Stimulated activated CD4-positive, alpha-beta T cell treated with anti-CD3 and anti-CD28 coated beads, Interleukin-15, amount 100 ng/mL, for 1 hour (primary cell): ENCODE measurements at places on chromosomes 3 and 15.

DNA sequence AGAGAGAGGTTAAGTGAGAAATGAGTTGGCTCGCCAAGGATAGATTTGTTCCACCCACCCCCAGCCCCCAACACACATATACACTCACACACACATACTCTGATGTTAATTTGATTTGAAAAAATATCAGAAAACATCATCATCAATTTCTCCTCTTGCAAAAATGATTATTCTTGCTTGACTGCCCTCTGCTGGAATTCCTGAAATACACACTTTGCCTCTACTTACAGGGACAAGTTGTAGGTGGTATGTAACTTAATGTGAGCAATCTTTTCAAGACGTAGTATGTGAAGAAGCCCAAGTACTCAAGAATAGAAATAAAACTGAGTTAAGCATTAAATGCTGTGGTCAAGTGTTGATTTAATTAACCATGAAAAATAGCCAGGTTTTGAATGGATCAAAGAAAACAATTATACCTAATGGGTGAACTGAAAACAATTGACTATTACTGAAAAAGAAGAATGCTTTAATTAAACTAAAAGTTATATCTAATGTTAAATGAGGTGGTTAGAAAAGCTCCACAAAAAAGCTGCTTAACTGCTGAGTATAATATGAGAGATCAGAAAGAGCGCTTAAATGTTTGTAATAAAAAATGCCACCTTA, 46.6 kb upstream of the MDFIC2 start:
- DNase-seq = no peak

DNA sequence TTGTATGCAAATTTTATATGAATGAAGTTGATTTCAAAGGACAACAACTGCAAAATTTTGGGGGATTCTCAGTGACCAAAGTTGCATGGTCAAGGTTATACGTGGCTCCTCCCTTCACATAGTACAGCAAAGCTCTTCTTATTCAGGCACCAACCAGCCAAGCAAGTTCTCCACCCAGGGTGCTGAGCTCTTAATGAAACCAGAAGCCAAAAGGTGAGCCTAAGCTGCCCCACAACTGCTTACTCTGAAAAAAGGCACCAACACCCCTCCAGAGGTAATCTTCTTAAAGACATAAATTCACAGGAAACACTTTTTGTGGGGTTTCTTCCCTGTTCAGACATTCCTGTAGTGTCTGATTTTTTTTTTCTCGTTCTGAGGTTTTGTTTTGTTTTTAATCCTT, 106.1 kb upstream of the GMNC start:
- no peak for DNase-seq

- DNase-seq = no peak
These were observed 149.7 kb upstream of the SYNPR start for GRCh38 chr3:63128380-63128779.

- no peak for DNase-seq
These were observed 1.2 kb downstream of the NT5DC2 start for GRCh38 chr3:52532517-52532837.

- no peak for DNase-seq
These were observed 26.3 kb downstream of the KCNMB3 start for GRCh38 chr3:179224584-179224983.

DNA sequence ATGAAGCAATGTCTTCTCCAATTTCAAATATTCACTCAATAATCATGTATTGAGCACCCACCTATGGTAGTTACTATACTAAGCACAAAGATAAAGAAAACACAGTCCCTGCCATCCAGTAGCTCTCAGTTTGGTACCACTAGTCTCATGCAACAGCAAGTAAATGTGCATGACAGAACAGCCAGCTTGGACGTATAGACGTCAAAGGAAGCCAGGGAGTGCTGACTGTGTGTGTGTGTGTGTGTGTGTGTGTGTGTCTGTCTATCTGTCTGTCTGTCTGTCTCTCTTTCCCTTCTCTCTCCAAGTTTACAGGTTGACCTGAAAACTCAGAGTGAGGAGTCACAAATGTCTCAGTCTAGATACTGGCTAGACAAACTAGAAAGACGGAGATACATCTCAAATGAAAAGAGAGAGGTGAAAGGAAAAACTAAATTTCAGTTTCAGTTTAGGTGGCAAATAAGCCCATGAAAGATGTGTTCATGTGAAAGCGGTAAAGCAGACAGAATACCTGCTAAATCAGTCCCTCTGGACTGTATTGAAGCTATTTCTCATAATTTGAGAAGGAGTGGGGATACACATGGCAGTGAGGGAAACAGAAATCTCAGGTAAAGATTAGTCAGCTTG, 141.1 kb upstream of the PTPRG start:
- no peak for DNase-seq

GRCh38 chr15:69749797-69750196, 297.2 kb downstream of the RPLP1 start:
- DNase-seq = no peak

DNA sequence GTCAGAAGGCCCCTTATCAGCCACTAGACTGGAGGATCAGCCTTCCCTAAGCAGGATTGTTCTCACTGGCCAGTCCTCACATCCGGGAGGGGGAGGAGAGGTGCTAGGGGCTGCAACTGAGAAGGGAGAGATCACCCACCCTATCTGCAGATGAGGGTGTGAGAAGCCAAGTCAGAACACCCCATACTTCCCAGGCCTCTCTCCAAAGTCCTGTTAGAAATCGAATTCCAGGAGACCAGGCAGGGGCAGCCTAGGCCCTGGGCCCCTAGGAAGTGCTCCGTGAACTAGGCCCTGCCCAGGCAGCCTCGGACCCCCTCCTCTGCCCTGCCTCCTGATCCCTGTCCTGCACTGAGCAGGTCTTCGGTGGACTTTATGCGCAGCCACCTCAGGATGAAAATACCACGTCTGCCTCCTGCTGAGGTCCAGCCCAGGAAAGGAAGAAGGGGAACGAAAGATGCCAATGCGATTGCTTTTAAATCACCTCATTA, 933 bp downstream of the DZIP1L start:
- DNase-seq = no peak

DNA sequence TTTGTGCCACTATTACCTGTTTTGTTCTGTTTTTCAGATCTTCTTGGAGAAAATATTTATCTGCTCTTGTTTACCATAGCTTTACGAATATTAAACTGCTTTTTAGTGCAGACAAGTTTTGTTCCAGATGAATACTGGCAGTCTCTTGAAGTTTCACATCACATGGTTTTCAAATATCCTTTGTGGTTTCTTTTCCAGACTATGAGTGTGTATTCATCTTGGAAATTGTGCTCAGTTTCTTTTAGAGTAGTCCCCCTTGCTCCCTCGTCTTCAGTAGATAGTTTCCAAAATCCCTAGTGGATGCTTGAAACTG, 1.2 kb downstream of the PIGB start:
- DNase-seq = no peak

DNA sequence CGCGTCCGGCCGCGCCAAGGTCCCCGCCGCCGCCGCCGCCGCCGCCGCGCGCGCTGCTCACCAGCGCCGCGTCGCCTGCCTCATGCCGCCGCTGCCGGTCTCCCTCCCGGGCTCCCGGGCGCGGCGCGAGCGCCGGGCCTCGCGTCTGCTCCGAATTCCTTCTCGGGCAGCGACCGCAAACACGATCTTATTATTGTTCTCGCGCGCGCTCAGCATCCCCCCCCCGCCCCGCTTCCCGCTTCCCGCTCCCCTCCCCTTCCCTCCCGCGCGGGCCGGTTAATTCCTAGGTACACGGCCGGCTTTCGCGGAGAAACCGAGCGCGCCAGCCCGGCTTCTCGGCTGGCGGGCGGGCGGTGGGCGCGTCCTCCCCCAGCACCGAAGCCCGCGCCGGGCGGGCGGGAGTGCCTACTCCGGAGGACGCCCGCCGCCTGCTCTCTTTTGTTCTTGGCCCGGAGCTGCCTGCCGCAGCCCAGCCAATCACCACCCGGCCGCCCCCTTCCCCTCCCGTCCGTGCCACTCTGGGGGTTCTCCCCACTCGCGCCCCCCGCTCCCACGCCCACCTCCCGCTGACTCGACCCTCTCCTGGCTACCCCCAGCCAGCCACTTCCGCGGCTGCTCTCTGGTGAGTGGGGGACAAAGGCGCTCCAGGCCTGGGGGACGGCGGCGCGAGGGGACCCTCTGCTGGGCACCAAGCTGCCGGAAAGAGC, at the start of gene HDGFL3:
Gene HDGFL3 (minus strand): TSS at position 164 of the 707 bp plus-strand sequence. CDS start 409 bp downstream, outside the sequence.
- no peak for DNase-seq

- DNase-seq = no peak
These were observed 44.0 kb upstream of the PCSK6 start for GRCh38 chr15:101533371-101534140.

GRCh38 chr3:55194376-55194775, 266.5 kb upstream of the LRTM1 start:
- DNase-seq = no peak

GRCh38 chr3:65523878-65524277, 514.8 kb downstream of the MAGI1 start:
- no peak for DNase-seq

DNA sequence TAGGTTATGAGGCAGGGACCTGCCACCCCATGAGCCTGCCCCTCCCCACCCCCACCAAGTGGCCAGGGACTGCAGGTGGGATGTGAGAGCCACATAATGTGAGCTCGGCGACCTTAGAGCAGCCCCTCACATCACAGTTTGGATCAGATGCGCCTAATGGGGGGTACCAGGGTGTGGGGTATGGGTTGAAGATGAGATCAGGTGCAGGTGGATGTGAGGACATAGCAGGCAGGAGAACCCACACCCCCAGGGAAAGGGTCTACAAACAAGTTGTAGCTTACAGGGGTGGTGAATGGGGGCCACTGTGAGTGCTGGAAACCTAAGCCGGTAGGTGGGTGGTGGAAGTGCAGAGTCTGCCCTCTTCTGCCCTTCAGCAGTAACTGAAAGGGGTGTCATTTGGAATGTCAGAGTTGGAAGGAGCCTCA, 94.0 kb downstream of the CORO2B start:
- no peak for DNase-seq

- DNase-seq = no peak
These were observed 230.6 kb downstream of the ZMAT3 start for GRCh38 chr3:178841011-178841410.

DNA sequence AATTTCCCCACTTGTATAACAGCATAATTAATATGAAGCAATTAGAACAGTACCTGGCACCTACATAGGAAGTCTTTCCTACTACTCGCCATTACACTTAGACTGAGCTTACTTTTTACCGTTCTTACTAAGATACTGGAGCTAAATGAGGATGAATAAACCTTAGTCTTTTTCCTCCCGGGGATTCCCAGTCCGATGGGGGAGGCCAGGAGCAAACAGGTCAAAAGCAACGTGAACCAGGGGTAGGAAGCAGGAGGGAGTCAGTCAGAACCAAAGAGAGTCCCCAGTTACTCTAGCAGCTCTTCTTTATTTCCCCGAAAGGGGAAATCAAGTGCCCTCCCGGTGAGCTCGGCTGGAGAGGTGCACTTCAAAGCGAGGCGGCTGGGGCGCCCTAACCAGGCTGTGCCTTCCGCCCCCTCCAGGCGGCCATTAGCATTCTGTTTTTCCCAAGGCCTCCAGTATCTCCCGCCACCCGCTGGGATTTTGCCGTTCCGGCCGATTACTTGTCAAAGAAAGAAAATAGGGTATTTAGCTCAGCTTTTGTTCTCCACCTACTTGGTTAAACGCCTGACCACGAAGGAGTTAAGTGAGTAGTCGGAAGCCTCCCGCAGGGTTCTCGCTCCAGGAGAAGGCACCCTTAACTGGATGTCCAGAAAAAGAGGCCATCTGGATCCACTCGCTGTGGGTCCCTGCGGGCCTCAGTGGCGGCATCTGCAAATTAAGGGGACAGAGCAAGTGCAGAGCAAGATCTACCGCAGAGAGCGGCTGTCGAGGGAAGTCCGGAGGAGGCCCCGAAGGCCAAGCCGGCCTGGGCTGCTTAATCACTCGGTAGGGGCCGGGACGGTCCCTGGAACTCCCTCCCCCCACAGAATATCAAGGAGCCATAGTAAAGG, 6.3 kb upstream of the EOMES start:
- no peak for DNase-seq

DNA sequence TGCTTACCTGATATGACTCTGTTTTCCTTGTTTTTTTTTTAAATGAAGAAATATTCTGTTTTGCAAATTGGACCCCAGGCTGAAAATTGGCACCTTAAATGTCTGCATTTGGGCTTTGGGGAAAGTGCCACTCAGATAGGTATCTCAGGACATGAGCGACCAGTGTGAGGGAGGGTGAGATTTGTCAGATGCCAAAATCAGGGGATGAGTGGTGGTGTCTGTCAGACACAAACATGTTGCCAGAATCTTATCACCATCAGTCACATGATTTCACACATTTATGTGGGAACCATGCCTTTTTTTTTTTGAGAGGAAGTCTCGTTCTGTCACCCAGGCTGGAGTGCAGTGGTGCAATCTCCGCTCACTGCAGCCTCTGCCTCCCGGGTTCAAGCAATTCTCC, 75.6 kb upstream of the OSBPL11 start:
- DNase-seq = no peak

- no peak for DNase-seq
These were observed 472.2 kb downstream of the GRM7 start for GRCh38 chr3:7333125-7333524.

DNA sequence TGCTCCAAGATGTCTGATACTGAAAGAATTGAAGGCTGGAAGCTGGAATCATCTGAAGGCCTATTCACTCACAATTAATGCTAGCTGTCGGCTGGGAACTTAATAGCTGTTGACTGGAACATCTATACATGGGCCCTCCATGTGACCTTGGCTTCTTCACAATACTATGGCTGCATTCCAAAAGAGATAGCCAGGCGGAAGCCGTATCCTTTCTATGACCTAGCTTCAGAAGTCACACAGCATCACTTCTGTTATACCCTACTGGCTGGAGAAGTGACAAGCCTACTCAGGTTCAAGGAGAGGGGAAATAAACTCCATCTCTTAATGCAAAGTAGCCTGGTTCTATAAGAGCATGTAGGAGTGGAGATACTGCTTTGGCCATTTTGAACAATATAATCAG, 50.9 kb upstream of the SPRED1 start:
- no peak for DNase-seq

DNA sequence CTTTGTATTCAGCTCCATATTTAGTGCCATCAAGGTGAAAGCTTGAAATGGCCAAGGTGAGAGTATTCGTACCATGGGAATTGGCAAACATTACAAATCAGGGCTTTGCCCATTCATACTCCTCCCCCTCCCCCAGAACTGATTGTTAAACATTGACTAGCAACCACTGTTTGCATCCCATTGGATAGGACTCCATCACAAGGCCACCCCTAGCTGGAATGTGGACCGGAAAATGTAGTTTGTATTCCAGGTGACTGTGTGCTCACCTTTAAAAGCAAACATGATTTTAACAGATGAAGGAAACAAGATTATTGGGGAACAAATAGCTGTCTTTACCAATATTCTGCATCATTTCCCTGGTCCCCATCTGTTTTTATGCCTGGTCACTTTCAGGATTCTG, 14.1 kb downstream of the ST3GAL6 start:
- DNase-seq = no peak

GRCh38 chr3:191680989-191681597, 220.1 kb downstream of the PYDC2 start:
- DNase-seq = no peak

- no peak for DNase-seq
These were observed 158.6 kb upstream of the RGMA start for GRCh38 chr15:93247466-93248121.

- no peak for DNase-seq
These were observed 320.1 kb upstream of the WNT5A start for GRCh38 chr3:55807210-55807609.
